ENCODE measurements at places on chromosomes 5 and 9.

GRCh38 chr5:68446487-68446894, 230.9 kb downstream of the PIK3R1 start:
- no peak for DNase-seq
- H3K27ac ChIP-seq = no peak overlapping the region
- peaks cover 1% of the 10 kb centered on the region for H3K36me3 ChIP-seq
- H3K4me1 ChIP-seq = peaks cover 8% of the 10 kb centered on the region
- H3K4me3 ChIP-seq = no peak overlapping the region

DNA sequence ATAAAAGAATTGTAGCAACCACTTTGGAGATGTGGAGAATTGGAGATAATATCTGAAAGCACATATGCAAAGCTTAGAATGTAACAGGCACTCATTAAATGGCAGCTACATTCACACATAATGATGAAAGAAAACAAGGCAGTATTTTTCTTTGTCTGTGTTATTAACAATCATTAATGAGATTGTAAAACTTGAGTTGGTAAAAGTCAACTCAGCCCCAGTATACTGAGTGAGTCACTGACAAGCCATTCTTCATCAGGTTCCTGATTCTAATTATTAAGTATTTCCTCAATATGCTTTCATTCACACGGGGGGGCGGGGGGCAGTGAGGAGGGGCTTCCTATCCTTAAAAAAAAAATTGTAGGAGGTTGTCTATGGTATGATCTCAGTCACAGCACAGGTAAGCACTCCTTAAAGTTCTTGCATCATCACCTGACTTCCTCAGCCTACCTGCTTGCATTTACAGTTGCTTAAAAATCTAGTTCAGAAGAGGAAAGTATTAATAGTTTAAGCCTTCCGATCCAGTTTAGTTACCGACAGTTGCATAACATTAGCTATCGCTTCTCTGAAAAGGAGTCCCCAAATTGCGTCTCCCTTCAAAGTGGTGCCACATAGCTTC, 379.8 kb downstream of the EFNA5 start:
- H3K36me3 ChIP-seq = no peaks in the 10 kb centered on the region
- H3K27ac ChIP-seq = no peak overlapping the region
- no peak overlapping the region for H3K4me3 ChIP-seq
- peaks cover 8% of the 10 kb centered on the region for H3K27me3 ChIP-seq
- H3K4me1 ChIP-seq = peaks cover 18% of the 10 kb centered on the region

DNA sequence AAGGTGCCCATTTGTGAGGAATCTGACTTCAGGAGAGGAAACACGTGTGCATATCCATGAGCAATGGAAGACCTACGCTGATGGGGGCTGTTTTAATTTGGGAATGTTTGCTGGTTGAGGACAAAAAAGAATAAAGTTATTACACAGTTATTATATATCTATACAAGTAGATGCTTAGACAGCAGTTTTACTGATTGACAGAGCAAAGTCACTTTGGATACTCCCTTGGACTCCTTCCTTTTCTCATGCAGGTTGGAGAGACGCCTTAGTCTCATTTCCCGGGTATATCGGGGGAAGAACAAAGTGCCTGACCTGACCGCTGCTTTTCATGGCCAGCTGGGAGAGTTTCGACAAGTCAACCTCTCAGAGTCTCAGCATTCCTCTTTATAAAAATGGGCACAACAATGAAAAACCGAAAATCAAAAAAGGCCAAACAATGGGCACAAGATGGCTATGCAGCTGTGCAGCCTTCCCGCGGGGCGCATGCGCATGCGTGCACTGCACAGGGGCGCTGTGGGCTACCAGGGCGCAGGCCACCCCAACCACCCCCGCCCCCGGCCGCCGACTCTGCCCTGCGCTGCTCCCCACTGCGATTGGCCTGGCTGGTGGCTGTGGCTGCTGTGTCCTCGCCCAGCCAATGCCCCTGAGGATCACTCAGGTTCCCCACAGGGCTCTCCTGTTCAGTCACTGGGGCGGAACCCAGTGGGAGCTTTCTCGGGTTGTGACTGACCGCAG, 18.1 kb downstream of the NFIL3 start:
- DNase-seq = no peak
- peaks cover 46% of the 10 kb centered on the region for H3K36me3 ChIP-seq
- peaks cover 38% of the 10 kb centered on the region for H3K4me1 ChIP-seq

DNA sequence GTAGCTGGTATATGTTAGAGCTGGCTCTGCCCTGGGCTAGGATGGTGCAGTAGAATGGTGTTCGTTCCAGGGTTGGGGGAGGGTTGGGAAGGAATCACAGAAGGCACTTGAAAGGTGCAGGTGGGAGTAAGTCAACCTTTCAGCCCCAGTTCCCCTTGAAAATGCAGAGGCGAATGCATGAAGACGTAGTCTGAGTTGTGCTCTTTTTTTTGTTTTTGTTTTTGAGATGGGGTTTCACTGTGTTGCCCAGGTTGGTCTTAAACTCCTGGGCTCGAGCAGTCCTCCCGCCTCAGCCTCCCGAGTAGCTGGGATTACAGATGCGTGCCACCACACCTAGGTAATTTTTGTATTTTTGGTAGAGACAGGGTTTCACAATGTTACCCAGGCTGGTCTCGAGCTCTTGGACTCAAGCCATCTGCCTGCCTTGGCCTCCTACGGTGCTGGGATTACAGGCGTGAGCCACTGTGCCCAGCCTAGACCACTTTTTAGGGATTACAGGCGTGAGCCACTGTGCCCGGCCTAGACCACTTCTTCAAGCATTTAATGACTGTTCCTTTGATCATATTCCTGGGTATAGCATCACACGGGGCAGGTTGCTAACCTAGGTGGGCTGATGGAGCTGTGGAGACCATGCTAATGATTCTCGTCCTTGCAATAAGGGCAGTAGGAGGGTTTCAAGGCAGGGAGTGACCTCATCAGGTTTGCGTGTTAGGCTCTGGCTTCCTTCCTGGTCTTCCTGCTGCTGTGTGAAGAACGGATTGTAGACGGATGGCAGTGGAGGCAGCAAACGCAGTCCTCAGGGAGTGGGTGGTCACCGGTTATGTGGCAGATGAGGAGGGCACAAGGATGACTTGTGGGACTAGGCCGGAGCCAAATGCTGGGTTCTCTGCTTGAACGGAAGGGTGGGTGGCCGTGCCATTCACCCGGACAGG, 13.7 kb downstream of the EHMT1 start:
- DNase-seq = no peak
- peaks cover 12% of the 10 kb centered on the region for H3K36me3 ChIP-seq
- no peaks in the 10 kb centered on the region for H3K27me3 ChIP-seq
- peaks cover 45% of the 10 kb centered on the region for H3K4me1 ChIP-seq

DNA sequence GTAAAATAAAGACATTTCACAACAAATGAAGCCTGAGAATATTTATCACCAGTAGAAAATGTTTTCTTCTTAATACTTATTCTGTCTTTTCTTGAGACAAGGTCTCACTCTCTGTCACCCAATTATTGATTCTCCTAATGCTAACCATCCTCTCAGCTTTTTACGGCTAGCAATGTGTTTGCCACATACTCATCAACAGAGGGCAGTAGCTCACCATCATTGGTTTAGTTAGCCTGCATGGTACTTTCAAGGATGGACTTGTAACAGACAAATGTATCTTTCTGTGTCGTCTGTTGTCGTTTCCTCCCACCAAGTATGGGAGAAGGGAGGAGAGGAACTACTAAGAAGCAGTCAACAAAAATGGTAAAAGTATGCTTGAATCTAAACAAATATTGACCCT, 5.9 kb upstream of the ACO1 start:
- H3K4me3 ChIP-seq = peak overlapping the region; percentile 25
- peak; percentile 49 for DNase-seq
- H3K4me1 ChIP-seq = peaks cover 11% of the 10 kb centered on the region
- H3K36me3 ChIP-seq = no peaks in the 10 kb centered on the region

GRCh38 chr9:14037331-14037730, 276.6 kb downstream of the NFIB start:
- no peaks in the 10 kb centered on the region for H3K36me3 ChIP-seq
- H3K4me1 ChIP-seq = no peaks in the 10 kb centered on the region
- no peaks in the 10 kb centered on the region for H3K27me3 ChIP-seq
